ENCODE measurements at places on chromosomes 12 and 14.

- no peak for DNase-seq
Measured at GRCh38 chr12:48932878-48933277, 7.6 kb upstream of the FKBP11 start.

DNA sequence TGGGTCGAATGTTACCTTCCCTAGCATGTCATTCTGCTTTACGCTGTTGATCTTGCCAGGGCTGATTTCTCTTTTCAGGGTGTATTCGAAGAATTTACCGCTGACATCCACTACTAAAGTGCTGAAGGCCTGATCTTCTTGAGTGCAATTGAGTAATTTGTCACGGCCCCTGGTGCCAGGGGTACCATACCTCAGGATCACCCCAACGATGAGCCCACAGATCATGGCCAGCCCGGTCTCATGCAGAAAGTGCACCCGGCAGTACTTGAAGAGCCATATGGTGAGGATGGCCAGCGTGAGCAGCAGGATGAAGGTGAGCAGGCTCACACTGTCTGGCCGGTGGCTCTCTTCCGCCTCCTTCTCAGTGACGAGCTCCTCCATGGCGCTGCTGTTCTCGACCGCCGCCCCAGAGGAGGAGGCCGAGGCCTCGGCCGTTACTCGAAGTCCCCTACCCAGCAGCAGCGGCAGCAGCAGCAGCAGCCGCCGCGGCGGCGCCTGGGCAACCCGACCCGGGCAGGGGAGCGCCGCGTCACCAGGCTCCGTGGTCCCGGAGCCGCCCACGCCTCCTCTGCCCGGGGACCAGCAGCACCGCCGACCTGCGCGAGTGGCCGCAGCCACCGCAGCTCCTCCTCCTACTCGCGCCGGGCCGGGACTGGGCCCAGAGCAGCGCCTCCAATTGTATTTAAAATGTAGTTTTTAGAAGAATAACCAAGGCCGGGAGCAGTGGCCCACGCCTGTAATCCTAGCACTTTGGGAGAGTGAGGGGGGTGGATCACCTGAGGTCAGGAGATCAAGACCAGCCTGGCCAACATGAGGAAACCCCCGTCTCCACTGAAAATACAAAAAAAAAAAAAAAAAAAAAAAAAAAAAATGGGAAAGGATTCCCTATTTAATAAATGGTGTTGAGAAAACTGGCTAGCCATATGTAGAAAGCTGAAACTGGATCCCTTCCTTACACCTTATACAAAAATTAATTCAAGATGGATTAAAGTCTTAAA is 58.5 kb upstream of the TMPO start:
- no peak for DNase-seq

GRCh38 chr12:50151047-50151687 is 16.0 kb downstream of the CERS5 start:
- DNase-seq = no peak

- no peak for DNase-seq
Measured at GRCh38 chr14:32938719-32939253, at the start of gene NPAS3. TSS of gene NPAS3 (plus strand) at chr14:32938879.

DNA sequence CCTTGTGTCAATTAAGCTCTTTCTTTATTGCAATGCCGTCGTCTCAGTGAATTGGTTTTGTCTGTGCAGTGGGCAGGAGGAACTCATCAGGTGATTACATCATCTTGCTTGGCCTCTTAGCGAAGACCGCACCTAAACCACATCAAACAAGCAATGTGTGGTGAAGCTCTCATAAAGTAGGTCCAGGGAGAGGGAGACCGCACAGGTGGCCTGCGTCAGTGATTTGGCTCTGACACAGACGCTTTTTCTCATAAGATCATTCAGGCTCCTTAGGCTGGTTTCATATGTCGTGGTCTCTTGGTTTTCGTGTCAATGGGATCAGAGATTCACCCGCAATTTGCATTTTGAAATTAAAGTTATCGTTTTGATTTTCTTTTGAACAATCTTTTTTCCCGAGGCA is 6.7 kb upstream of the TESC start:
- peak; percentile 41 for DNase-seq

DNA sequence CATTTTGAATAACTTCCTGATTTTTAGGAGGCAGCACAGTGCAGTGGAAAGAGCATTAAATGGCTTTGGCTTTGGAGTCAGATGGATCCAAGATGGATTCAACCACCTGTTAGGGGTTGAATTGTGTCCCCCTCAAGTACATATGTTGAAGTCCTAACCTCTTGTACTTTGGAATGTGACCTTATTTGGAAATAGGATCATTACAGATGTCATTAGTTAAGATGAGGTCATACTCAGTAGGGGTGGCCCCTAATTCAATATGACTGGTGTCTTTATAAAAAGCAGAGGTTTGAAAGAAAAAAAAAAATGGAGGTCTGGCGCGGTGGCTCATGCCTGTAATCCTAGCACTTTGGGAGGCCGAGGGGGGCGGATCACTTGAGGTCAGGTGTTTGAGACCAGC is 18.8 kb downstream of the ATP5MC2 start:
- no peak for DNase-seq

DNA sequence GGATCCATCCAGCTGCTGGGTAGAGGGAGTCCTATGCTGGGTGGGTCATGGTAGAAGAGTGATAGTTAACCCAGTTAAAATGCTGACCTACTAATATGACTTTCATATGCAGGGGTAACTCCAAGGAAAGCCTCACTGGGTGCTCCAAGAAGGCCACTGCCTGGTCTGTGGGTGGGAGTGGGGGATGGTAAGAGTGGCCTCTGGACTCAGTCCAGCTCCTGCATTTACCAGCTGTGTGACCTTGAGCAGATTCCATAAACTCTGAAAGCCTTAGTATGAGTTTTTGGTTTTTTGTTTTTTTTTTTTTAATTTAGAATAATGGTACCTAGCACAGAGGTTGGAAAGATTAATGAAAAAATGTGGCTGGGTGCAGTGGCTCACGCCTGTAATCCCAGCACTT is 51.6 kb downstream of the ARF6 start:
- no peak for DNase-seq

- no peak for DNase-seq
Measured at GRCh38 chr14:90278199-90279175, 22.1 kb downstream of the PSMC1 start.

GRCh38 chr12:103833891-103834290 is 7.1 kb downstream of the NT5DC3 start:
- DNase-seq = no peak

- no peak for DNase-seq
Measured at GRCh38 chr12:98671459-98671858, 26.4 kb downstream of the APAF1 start.

DNA sequence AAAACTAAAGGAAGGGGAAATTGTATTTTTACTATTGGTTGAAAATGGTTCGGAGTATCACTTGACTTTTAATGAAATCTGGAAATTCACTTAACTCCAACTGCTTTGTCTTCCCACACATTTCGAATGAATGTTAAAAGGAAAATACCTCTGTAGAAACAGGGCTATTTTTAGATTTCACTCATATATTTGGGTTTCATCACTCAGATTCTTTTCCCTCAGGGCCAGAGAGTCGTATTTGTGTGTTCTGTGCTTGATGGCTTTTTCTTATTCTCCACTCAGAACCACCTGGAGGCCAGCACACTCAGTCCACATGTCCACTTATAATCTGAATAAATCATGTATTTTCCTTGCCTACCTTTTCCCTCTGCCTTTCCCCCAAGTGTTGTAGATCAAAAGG is 40.0 kb downstream of the DAAM1 start:
- no peak for DNase-seq

GRCh38 chr12:51847643-51848325 is 734 bp downstream of the FIGNL2 start:
- DNase-seq = no peak

- DNase-seq = no peak
Measured at GRCh38 chr14:92573761-92574498, 60.3 kb downstream of the RIN3 start.

GRCh38 chr12:115296613-115297198 is 612.7 kb upstream of the TBX3 start:
- DNase-seq = no peak

- DNase-seq = no peak
Measured at GRCh38 chr12:55925870-55926737, 1.6 kb downstream of the PYM1 start.

GRCh38 chr12:74646831-74647230 is 109.2 kb downstream of the ATXN7L3B start:
- DNase-seq = no peak

- peak; percentile 81 for DNase-seq
Measured at GRCh38 chr14:103562429-103563225, at the start of the genes BAG5 and COA8. TSS of gene BAG5 (minus strand) at chr14:103562657. CDS start at chr14:103561164, 1,493 bp downstream. TSS of gene COA8 (plus strand) at chr14:103562960. CDS start at chr14:103563002, 42 bp downstream.

DNA sequence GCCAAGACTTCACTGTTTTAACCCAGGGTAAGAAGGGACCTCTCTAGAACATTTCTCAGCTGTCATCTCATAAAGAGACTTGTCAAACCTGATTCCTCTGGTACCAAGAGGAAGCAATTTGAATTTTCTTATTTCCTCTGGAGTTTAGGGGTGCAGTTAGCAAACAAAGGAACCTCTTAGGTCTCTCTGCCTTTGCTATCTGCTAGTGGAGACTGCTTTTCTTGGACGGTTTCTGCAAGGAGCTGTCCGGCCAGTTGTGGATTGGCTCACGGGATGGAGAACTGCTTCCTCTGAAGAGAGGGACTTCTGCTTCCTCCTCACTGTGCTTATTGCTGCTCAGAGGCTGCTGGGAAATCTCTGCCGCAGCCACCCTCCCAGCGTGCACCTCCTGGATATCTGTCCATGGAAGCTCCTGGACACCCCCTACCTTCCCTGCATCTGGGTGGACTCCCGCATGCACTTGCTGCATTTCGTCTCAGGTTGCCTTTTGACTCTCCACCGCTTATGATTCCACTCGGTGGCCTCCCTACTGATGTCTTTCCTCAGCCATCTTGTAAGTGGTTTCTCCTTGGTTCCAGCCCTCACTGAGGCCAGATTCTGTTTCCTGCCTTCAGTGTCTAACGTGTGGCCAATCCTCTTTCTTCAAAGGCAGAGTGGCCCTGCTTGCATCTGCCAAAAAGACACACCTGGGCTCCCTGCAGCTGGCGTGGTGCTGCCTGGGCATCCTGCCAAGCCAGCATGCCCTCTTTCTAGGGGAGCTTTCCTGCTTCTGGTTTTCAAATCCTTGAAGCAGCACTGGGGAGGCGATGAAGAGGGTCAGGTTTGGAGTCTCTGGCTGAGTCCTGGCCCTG is 187.3 kb downstream of the CHST11 start:
- no peak for DNase-seq

- DNase-seq = no peak
Measured at GRCh38 chr12:47458279-47458678, 247.6 kb downstream of the RPAP3 start.

DNA sequence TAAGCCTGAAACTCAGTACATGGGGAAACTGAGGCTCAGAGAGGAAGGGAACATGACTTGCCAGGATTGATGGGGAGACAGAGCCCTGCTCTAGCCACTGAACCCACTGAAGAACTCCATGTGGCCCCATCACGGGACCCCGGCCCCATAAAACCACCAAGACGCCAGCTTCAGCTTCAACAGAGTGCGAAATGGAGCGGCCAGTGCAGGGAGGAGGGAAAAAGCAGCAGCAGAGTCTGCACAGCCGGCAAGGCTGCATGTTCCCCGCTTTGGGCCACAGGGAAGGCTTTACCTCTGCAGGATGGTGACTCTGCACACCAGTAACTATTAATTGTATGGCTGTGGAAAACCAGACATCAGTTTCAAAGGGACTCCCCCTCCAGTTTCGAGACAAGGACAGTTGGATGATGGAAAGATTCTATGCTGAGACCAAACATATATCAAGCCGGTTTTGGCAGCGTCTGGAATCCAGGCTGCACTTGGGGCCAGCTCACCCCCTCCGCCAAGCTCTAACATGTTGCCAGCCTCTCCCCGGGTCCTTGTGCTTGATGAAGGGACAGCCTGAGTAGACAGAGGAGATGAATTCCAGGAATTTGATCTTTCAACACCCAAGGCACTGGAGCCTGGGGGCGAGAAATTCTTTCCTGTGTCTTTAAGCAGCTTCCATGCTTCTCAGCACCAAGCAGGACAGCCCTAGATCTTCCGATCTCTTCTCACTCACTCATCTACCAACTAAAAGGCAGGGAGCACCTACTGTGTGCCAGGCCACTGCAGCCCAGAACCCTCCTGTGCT is 55.7 kb upstream of the BCL11B start:
- no peak for DNase-seq

DNA sequence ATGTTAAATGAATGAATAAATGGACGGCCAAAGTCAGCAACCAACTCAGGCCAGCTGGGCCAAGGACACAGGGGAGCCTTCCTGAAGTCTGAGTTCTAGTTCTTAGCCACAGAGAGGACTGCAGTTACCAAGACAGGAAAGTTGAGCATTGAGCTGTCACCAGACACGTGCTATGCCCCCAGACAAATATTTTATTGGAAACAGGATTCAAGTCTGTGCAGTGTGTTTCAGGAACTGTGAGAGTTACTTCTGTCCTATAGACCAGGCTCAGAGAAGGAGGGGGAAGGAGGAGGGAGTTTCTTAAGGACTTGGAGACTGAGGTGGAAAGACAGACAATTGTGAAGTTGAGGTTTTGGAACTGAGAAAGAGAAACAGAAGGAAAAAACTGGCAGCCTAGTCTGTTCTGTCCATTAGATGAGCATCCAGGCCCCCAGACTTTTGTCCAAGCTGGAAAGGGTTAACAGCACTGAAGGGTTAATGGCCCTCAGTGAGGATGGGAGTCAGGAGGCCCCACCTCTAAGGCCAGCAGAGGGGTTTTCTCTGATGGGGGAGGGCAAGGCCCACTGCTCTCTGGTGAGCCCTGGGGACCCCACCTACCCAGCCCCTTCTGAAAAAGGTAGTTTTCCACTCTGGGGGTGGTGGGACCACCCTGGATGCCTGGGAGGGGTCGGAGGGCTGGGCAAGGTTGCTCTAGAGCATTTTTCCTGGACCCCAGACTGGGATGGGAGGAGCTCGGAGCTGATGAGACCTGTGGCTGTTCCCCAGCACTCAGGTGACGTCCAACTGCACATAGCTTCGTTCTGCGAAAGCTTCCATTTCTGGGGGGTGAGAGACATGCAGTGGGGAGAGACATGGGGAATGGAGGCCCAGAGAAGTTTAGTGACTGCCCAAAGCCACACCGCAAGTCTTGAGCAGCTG is 6.9 kb upstream of the CMKLR1 start:
- no peak for DNase-seq

DNA sequence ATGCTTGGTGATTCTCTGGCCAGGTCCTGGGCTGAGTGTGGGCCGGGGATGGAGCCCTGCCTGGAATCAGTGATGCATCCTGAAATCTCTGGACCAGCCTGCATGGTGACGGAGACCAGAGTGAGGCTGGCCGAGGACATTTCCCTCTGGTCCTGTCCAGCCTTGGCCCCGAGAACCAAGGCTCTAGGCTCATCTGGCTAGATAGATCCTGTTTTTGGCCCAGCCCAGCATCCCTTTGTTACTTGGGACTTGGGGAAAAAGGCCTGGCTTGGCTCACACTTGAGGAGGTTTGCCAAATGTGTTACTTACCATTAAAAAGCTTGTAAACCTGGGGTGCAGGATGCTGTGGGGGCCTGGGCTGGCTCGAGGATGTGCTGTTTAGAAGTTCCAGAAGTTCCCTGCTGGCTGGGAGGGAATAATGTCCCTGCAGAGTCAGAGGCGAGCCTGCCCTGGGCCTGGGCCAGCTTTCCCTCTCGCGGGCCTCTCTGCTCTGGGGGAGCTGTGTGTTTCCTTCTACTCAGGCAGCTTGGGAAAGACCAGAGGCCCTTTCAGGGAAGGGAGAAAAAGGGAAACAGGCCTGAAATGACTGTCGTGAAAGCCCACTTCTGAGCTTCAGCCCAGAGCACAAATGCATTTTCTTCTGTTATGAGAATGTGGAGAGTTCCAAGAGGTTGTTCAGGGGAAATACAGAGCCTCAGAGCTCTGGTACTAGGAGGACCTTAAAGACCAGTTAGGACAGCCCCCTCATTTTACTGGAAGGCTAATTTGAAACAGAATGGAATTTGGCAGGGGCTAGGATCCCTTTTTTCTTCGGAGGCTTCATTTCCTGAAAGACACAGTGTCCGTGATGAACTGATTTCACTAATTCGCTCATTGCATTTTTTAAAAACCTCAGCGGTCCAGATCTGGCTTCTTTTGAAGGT is 47.2 kb upstream of the CTDSP2 start:
- no peak for DNase-seq
